ENCODE measurements at places on chromosomes 2 and 18. TPM values are rescaled to one million over a fixed set of nuclear protein-coding genes. Genes with fewer than 3 reads are reported as not detected.

DNA sequence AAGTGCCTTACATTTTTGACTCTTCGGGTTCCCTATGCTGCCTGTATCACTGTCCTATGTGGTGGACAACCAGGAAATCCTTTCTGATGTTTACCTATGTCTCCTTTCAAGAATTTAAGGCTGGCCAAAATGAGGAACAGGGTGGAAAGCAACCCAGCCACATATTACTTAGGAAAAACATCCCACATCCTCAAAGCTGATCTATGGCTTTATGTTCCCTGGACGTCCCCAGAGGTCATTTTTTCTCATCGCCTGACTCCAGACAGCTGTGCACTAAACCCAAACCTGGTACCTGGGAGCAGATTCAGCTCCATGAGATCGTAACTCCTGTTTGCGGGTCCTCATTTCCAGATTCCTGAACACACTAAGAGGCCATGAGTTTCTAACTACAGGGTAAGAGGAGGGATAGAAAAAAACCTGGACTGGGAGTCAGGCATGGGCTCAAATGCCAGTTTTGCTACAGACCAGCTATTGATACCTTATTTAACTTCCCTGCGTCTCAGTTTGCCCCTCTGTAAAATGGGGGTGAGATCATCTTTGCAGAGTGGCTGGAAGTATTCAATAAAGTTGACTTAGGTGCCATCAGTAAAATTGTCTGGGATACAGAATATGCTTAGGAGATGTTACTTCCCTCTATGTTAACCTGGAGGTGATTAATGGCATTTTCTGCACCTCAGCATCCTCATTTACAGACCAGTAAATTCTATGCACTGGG, 70.8 kb downstream of the TNS1 start:
- no peak for DNase-seq

- no peak for DNase-seq
Observed at GRCh38 chr18:63025251-63026090, 294.1 kb downstream of the BCL2 start.

DNA sequence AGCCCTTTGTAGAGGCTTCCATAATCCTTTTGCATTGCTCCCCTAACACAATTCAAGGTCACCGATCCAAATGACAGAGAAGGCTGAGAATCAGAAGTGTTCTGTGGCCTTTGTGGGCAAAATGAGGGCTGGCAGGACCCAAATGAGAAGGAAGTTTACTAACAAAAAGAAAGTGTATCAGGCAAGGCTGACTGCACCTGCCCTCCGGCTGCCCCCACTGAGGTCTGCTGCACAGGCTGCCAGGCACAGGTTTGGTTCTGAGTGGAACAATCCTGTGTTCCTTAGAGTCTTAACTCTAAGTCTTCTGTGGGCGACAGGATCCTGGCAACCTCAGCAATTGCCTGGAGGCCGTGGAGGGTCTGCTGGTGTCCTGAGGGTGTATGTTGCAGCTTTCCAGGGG, 568.5 kb downstream of the CMPK2 start:
- DNase-seq: no peak

GRCh38 chr2:138028538-138028937, 64.3 kb downstream of the HNMT start:
- DNase-seq: no peak

GRCh38 chr2:239608723-239609122, 207.9 kb upstream of the HDAC4 start:
- no peak for DNase-seq

DNA sequence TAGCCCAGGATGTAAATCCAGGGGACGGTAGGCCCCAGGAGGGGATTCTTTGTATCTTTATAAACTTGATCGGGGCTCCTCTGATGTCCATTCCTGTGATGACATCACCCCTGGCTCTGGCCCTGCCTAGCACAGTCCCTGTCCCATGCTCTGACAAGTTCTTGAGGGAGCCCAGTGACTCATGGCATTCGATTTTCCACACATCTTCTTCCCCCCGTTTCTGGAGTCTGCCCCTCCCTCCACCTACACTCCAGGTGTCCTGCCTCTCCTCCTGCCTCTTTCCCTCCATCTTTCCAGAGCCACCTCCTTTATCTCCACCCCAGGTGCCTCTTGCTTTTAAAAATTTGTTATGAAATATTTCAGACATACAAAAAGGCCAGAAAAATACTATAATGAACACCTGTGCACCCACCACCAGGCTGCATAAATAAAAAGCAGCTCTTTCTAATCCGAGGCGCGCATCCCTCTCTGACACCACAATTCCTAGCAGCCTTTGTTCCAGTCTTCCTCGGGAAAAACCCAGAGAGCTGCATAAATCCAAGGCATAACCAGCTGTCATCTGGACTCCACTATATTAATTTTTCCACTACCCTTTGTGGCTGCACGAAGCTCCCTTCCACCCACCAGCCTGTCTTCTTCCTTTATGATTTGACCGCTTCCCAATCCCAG, 207.7 kb downstream of the ZBTB7C start:
- no peak for DNase-seq

GRCh38 chr2:174445248-174445647, 41.6 kb downstream of the GPR155 start:
- DNase-seq: no peak

DNA sequence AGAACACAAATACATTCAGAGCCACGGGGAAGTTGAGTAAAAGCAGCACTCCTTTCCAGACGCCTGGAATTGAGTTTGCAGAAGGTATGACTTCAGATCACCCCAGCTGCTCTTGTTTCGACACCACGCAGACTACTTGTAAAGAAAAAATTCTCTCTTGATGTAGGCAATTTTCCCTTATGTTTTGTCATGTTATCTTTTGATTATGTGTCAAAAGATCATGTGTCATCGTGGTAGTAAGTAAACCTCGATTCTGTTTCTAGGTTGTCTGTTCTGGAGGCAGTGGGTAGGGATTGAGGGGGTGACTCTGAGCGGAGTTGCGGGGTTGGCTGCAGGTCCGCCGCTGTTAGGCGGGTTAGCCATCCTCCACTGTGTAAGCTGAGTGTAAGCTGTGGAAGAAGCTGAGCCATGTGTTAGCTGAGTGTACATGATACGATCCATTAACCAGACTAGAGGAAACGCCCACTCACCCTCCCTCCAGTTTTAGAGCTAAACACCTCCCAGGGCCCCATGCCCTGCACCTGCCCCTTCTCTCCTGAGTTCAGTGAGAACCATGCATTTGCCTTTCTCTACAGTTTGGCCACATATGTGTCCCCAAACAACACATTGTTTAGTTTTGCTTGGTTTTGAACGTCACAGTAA, 181.8 kb downstream of the SNTG2 start:
- DNase-seq: no peak

- peak; percentile 52 for DNase-seq
Observed at GRCh38 chr2:20052861-20053281, 1.4 kb upstream of the LAPTM4A start.

GRCh38 chr18:8516371-8517250, 92.6 kb upstream of the RAB12 start:
- DNase-seq: no peak

GRCh38 chr2:100831831-100832230, 11.9 kb downstream of the NPAS2 start:
- DNase-seq: no peak

- no peak for DNase-seq
Observed at GRCh38 chr2:213243189-213244044, 40.8 kb upstream of the SPAG16 start.

GRCh38 chr18:74826572-74826971, 228.9 kb downstream of the ZNF407 start:
- DNase-seq: no peak

DNA sequence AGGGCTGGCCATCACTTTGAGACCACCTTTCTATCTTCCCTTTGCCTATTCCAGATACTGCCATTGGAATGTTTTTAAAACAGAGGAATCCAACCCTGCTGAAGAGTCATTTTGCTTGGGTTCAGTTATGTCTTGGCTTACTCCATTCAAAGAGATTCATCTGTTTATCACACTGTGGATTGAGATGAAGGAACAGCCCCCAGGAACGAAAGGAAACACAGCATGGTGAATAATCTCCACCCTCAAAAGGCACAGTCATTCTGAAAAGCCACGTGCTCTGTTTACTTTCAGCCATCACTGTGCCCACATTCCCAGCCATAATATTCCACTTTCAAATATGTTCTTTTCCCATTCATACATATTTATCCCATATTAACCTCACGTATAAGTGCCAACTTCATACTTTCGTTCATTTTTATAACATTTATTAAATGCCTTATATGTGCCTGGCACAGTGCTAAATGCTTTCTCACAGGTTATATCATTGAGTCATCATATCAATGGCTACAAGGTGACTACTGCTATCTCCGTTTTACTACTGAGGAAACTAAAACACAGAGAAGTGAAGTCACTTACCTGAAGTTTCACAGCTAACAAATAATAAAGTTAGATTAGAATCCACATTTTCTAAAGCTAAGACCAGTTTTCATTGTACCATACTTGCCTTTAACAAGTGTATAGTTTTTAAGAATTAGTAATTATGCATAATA, 143.6 kb downstream of the OSR1 start:
- no peak for DNase-seq

- no peak for DNase-seq
Observed at GRCh38 chr2:110869472-110870446, 137.4 kb downstream of the ACOXL start.

DNA sequence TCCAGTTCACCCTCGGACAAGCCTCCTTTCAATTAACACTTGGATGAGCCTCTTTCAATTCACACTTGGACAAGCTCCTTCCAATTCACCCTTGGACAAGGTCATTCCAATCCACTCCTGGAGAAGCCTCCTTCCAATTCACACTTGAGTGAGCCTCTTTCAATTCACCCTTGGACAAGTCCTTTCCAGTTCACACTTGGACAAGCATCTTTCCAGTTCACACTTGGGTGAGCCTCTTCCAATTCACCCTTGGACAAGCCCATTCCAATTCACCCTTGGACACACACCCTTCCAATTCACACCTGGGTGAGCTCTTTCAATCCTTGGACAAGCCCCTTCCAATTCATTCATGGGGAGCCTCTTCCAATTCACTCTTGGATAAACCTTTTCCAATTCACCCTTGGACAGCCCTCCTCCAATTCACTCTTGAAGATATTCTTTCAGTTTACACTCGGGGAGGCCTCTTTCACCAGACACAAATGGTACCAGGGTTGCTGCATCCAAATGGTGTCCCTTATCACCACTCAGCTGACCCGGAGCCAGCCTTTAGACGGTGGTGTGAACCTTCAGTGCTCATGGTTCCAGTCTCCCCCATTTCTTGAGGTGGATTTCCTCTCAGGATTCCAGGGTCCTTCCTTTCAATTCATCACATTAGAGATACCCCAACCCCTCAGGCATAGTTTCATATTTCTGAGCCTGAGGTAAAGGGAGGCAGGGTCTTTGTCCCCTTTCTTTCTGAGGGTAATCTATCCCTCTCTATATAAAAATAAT, 183.6 kb downstream of the SH3BP4 start:
- no peak for DNase-seq

DNA sequence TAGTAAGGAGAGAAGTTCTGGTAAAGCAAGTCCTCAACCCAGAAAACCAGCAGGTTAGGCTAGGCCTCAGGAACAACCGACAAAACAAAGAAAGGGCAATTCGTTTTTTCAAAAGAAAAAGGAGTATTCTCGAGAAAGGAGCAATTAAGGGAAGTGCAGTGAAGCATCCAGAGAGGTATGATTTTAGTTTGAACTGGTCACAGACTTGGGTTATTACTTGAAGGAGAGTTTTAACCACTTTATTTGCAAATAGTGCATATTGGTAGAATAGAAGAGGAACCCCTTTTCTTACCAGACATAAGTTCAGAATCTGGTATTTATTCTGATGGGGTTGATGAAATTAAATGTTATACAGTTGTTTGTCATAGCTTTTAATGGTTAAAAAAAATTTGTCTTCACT, 110.0 kb upstream of the GCFC2 start:
- DNase-seq: no peak

DNA sequence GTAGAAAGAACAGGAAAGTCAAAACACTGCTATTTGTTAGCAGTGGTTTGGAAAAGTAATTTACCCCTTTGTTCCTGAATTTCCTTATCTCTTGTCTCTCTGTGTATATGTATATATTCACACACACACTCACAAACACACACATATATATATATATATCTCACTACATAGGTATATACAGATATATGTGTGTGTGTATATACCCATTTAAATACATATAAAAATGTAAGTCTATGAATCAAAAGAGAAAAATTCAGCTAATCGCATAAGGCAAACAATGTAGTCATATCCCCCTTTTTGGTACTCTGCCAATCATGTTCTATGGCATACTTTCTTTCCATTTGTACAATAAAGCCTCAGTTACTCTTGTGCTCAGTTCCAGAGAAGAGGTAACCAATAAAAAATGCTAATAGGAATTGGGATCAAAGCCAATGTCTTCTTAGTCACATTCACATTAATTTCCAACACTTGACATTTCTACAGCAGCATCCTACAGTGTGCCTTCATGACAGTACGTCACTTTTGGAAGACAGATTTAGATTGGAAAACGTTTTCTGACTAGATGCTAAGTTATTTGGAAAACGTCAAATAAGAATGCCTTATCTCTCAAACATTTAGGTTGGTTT, 94.6 kb downstream of the MC4R start:
- DNase-seq: no peak

DNA sequence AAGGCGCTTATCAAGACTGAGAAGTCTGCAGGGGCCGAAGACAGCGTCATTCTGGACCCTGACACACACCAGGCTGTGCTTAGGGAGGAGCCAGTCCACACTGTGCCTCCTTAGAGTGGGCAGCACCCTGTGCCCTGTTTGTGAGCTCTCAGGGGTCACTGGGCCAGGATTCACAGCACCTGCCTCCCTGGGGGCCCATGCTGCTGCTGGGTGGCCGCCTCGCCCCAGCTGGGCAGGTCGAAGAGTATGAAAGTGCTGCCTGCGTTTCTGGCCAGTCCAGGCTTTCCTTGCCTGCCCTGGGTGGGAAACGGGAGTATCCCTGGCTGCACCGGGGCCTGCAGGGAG, 15.4 kb upstream of the GPR55 start:
- DNase-seq: no peak

DNA sequence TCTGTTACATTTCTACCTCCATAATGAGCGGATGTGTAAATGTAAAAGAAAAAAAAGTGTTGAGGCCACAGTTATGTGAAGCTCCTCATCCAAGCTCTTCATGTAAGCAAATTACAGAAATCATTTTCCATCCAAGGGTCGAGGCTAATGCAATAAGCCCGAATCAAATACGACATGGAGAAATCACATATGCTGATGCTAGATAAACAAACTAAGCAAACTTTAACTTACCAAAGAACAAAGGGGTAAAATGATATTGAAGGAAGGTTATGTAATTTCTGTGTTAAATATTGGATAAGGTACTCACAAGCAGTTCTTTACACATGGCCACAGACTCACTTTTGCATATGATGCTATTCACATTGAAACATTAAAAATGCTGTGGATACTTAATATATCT, 310.2 kb upstream of the ID2 start:
- DNase-seq: no peak

Gene MARCO
- total RNA-seq: 13.7 TPM

Gene NPPC
- not detected for total RNA-seq

Gene CCBE1
- total RNA-seq: 1.6 TPM

Gene KIF1A
- total RNA-seq: not detected

Gene SLC16A14
- 0.54 TPM for total RNA-seq

Gene ANKAR
- 31.5 TPM for total RNA-seq

Gene BMP10
- not detected for total RNA-seq

Gene CHN1
- 13.3 TPM for total RNA-seq

Gene CIB4
- not detected for total RNA-seq

Gene UGT1A8
- total RNA-seq: not detected

Gene MROH2A
- not detected for total RNA-seq

Gene TTR
- total RNA-seq: not detected
